Left renal cortex interstitium (tissue), 4 donors: ENCODE measurements at places on chromosomes 3 and 15. TPM values are rescaled to one million over a fixed set of nuclear protein-coding genes. Genes with fewer than 3 reads are reported as not detected.

The MKRN3 gene
- polyA plus RNA-seq: 3.1 TPM

The RASL12 gene
- polyA plus RNA-seq: 7.4 TPM

The PYDC2 gene
- polyA plus RNA-seq: not detected

The FSD2 gene
- polyA plus RNA-seq: not detected

The CYP11A1 gene
- polyA plus RNA-seq: 1.2 TPM

The MINAR1 gene
- polyA plus RNA-seq: 0.83 TPM

The SPATA16 gene
- polyA plus RNA-seq: not detected

The C2CD4A gene
- 0.36 TPM for polyA plus RNA-seq

The ZNF860 gene
- 1.7 TPM for polyA plus RNA-seq

The GRAMD2A gene
- 8.5 TPM for polyA plus RNA-seq

The CTDSPL gene
- polyA plus RNA-seq: 105 TPM

The PARP16 gene
- 17.8 TPM for polyA plus RNA-seq

The CPA3 gene
- polyA plus RNA-seq: 0.45 TPM

The MESD gene
- polyA plus RNA-seq: 44.3 TPM

The KNG1 gene
- 138 TPM for polyA plus RNA-seq

The SAXO2 gene
- 4.6 TPM for polyA plus RNA-seq

The FANCD2OS gene
- not detected for polyA plus RNA-seq

The TGM4 gene
- 0.10 TPM for polyA plus RNA-seq

The SERINC4 gene
- polyA plus RNA-seq: not detected

The LDHAL6B gene
- polyA plus RNA-seq: 0.33 TPM

The SLC25A26 gene
- polyA plus RNA-seq: 27.0 TPM

The LMAN1L gene
- polyA plus RNA-seq: not detected

The MAP2K5 gene
- 18.0 TPM for polyA plus RNA-seq

The CFAP92 gene
- 1.8 TPM for polyA plus RNA-seq

The VEPH1 gene
- 51.3 TPM for polyA plus RNA-seq

The ST3GAL6 gene
- 65.3 TPM for polyA plus RNA-seq

The TM4SF18 gene
- polyA plus RNA-seq: 20.9 TPM

The DLEC1 gene
- polyA plus RNA-seq: 0.45 TPM

The EXD1 gene
- not detected for polyA plus RNA-seq

The CCDC50 gene
- 74.3 TPM for polyA plus RNA-seq

The ZMYND10 gene
- polyA plus RNA-seq: 3.7 TPM

The FYTTD1 gene
- 85.5 TPM for polyA plus RNA-seq

The ANKRD34C gene
- 0.06 TPM for polyA plus RNA-seq

The MLF1 gene
- polyA plus RNA-seq: 65.4 TPM

The UROC1 gene
- polyA plus RNA-seq: 0.17 TPM

The ZDHHC23 gene
- 13.8 TPM for polyA plus RNA-seq

The CCDC9B gene
- polyA plus RNA-seq: 9.6 TPM

The IL16 gene
- 5.6 TPM for polyA plus RNA-seq

The LINGO1 gene
- polyA plus RNA-seq: 16.6 TPM

The ZNF80 gene
- polyA plus RNA-seq: not detected

The EAF2 gene
- polyA plus RNA-seq: 7.9 TPM

The PP2D1 gene
- 1.1 TPM for polyA plus RNA-seq

The QARS1 gene
- 286 TPM for polyA plus RNA-seq

The SLC7A14 gene
- polyA plus RNA-seq: 2.0 TPM

The THPO gene
- polyA plus RNA-seq: 2.3 TPM

The GPR149 gene
- not detected for polyA plus RNA-seq

The CTXND1 gene
- 9.1 TPM for polyA plus RNA-seq

The TMEM45A gene
- polyA plus RNA-seq: 22.4 TPM

The PEX5L gene
- 0.54 TPM for polyA plus RNA-seq

The DNAH1 gene
- polyA plus RNA-seq: 6.7 TPM

The GP5 gene
- 0.71 TPM for polyA plus RNA-seq

The GPR27 gene
- 9.1 TPM for polyA plus RNA-seq

The C3orf18 gene
- polyA plus RNA-seq: 15.4 TPM

The ZNF592 gene
- polyA plus RNA-seq: 24.8 TPM
